ENCODE measurements at places on chromosomes 11 and 22. TPM values are rescaled to one million over a fixed set of nuclear protein-coding genes. Genes with fewer than 3 reads are reported as not detected.

EXPH5 gene
- 0.14 TPM for polyA plus RNA-seq

IL18 gene
- 1.1 TPM for polyA plus RNA-seq

SAA1 gene
- 7.2 TPM for polyA plus RNA-seq

CARD18 gene
- polyA plus RNA-seq = not detected

OR52I1 gene
- polyA plus RNA-seq = not detected

RASGRP2 gene
- 16.2 TPM for polyA plus RNA-seq

MAPK1 gene
- 8.0 TPM for polyA plus RNA-seq

MYOD1 gene
- not detected for polyA plus RNA-seq

DDX25 gene
- polyA plus RNA-seq = not detected

ELFN2 gene
- 0.01 TPM for polyA plus RNA-seq

SLC29A2 gene
- 29.7 TPM for polyA plus RNA-seq

MDK gene
- 4.8 TPM for polyA plus RNA-seq

DNAJB13 gene
- polyA plus RNA-seq = 0.14 TPM

CCDC116 gene
- 0.19 TPM for polyA plus RNA-seq

LDHAL6A gene
- polyA plus RNA-seq = not detected
